Cerebellar nuclear complex (tissue), 1 donor: ENCODE measurements at places on chromosomes 7 and 10.

DNA sequence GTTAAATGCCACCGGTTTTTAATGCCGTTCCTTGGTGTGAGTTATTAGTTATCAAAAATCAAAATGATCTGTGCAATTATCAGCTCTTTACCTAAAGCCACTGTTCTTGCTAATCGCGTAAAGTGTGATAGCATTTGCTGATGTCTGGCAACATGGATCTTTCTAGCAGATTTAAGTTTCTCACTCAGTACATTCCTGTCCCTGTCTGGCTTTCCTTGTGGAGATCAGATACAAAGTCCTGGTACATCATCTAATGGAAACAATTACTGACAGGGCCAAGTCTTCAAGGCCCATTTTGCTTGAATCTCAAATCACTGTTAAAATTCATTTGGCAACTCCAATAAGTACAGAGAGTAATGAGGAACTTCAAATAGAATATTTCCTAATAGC lies 755.7 kb downstream of the AUTS2 start:
- no peak for DNase-seq

DNA sequence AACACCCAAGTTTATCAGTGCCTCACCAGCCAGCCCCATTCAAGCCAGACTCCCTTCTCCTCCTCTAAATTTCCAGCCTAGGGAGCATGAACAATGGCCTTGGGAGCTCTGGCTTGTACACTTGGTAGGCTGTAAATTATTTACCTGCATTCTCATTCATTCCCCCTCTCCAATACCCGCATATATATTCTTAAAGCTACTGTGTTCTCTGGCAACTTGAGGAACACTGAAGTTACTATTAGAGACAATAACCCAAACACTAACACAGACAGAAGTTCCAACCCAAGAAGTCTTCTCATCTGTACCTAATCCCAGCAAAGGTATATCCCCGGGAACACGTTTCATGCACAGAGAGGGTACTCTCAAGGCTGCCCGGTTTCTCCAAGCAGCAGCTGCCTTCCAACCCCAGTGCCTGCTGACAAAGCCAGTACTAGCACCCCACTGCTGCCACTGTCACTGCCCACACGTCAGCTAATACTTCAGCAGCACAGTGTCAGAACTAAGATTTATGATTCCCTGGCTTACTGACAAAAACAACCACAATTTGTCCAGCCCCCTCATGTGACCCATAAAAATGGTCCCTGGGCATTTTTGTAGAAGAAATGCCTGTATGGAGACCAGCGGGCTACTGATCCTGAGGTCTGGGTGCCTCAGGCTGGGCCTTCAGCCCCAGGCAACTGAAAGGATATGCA lies 3.1 kb downstream of the WDR91 start:
- no peak for DNase-seq

- DNase-seq, result no peak
Observed at GRCh38 chr7:45506059-45506458, 68.1 kb upstream of the ADCY1 start.

DNA sequence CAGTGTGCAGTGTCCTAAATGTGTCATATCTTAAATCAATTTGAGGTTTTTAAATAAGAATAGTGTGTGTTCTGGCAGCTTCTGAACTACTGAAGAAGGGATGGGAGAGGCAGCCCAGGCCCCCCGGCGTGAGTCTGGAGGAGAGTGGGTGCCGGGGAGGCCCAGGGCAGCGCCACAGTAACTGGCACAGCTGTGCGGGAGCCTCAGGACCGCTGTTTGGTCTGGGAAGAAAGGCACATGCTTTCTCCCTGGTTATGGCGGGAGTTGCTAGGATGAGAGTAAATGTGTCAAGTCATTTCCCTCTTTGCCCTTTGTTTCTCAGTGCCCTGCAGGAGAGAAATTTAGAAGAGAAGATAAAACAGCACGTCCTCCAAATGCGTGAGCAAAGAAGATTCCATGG lies 31.9 kb upstream of the PWWP2B start:
- no peak for DNase-seq

DNA sequence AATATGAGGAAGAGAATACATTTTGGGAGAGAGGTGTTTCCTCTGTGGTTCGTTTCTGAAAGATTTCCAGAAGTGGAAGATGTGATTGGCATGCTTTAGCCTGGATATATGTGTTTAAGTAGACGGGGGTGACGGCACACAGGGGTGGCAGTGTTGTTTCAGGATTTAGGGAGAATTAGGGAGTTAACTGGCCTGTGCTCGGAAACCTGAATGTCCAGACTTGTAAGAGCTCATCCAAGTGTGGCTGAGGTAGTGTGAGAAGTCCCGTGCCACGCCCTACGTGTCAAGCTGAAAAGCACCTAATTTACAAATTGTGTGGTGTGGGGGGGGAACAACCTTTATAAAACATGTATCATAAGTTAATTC lies 1.1 kb downstream of the RALA start:
- DNase-seq, result no peak

- DNase-seq, result no peak
Observed at GRCh38 chr10:13673156-13673555, 86.4 kb downstream of the PRPF18 start.
